HS-5 (cell line): ENCODE measurements at places on chromosomes 11 and 22.

DNA sequence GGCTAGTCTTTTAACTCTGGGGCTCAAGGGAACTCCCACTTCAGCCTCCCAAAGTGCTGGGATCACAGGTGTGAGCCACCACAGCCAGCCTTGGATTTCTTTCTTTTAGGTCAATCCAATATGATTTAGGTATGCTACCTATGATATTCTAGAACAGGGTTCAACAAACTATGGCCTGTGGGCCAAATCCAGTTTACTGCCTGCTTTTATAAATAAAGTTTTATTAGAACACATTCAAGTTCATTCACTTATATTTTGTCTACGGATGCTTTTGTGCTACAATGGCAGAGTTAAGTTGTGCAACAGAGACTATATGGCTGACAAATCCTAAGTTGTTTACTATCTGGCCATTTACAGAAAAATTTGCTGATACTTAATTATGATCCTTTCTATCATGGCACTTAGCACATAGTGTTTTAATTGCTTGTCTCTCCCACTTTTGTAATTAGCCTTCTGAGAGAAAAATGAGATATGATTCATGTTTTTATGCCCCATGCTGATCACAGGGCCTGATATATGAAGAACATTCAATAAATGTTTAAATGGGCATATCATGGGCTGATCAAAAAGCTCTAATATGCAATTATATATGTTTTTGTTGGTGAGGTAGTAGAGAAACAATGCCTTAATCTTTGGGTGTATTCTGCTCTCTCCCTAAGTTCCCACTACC lies 109.6 kb downstream of the STIM1 start:
- no peak for DNase-seq

DNA sequence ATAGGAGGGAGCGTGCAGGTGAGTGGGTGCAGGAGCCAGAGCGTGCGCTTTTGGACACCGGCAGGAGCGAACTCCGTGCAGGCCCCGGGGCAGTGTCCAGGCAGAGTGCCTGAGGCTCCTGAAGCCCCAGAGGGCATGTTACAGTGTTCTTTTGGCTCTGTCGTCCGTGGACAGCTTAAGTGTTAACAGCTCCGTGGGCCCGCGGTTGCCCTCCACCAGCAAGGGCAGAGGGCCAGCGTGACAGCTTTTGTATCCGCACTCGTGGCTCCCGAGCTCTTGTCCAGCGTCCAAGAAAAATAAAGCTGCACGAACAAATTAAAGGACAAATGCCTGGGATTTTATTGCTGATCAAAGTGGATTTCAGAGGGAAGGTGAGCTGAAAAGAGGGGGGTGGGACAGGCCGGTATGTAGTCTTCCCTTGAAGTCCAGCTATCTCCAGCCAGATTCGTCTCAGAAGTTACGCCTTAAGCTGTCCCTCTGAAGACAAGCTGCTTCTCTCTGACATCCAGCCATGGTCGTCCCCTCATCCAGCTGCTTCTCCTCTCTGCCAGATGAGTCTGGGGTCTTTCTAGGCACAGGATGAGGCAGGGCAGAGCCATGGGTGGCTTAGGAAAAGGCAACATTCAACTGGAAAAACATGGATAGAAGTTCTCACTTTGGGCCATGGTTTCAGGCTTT lies 968 bp upstream of the TMEM109 start:
- no peak for DNase-seq

- DNase-seq: no peak
Observed at GRCh38 chr22:44051961-44052360, 27.9 kb downstream of the PARVB start.

DNA sequence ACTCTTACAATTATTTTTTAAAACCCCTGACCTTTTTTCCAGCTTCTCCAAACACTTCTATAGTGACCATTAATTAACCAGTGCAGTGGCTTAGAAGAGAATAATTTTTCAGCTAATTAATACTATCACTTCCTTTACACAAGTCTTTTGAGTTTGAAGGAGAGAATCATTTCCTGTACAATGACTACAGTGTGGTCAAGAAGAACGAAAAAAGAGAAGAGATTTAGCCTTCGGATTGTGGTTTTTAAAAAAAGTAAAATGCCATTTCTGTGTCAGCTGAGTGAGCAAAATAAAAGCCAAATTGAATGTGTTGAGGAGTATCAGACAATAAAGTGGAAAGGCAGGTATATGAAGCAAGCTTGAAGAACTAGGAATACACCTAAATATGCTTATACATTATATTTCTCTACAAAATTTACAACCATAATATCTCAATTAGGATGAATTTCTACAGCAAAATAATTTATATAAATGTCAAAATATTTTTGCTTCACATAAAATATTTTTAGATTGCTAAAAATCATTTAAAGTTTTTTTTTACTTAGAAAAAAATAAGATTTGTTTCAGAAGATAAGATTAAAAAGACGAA lies 1155.2 kb upstream of the CNTN5 start:
- DNase-seq: no peak

DNA sequence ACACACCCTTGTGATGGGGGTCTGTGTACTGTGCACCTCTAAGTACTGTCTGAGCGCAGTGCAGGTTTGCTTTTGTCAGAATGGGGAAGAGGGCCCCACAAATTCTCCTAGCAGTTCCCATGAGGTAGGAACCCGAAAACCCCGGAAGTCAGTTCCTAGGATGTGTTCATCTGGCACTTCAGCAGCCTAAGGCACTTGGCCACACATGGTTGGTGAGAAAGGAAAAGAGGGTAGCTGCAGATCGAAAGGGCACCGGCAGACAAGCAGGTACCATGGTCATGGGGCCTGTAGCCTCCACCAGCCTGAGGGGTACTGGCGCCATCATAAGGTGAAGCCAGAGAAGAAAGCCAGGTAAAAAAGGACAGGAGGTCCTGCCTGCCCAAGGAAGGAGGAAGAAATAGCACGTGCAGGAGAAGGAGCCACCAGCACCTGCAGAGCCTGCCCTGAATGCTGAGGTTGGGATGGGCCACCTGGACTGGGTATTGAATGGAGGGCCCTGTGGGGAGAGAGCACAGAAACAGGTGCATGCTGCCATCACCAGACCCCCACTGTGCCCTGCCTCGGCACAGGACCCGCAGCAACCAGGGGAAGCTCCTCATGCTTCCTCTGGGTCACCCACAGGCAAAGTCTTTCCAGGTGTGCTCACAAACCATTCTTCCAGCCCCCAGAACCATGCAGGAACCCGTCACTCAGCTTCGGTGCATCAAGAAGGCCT lies 8.1 kb upstream of the CASTOR1 start:
- DNase-seq: no peak

GRCh38 chr11:94830722-94831510 lies 62.8 kb downstream of the AMOTL1 start:
- DNase-seq: no peak

GRCh38 chr22:27723158-27723557 lies 78.4 kb downstream of the MN1 start:
- DNase-seq: no peak

DNA sequence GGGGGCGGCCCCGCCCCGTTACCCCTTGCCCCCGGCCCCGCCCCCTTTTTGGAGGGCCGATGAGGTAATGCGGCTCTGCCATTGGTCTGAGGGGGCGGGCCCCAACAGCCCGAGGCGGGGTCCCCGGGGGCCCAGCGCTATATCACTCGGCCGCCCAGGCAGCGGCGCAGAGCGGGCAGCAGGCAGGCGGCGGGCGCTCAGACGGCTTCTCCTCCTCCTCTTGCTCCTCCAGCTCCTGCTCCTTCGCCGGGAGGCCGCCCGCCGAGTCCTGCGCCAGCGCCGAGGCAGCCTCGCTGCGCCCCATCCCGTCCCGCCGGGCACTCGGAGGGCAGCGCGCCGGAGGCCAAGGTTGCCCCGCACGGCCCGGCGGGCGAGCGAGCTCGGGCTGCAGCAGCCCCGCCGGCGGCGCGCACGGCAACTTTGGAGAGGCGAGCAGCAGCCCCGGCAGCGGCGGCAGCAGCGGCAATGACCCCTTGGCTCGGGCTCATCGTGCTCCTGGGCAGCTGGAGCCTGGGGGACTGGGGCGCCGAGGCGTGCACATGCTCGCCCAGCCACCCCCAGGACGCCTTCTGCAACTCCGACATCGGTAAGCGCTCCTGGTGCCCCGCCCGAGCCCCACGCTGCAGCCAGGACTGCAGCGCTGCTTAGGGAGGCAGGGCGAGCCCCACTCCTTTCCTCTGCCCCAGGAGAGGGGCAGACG lies at the start of gene TIMP3:
Gene TIMP3, plus strand, starts transcription at position 169 of the 700 bp plus-strand sequence. Its CDS starts 297 bp downstream, at position 466.
- DNase-seq: no peak

GRCh38 chr11:88292171-88292843 lies 45.2 kb downstream of the CTSC start:
- DNase-seq: peak; percentile 52

DNA sequence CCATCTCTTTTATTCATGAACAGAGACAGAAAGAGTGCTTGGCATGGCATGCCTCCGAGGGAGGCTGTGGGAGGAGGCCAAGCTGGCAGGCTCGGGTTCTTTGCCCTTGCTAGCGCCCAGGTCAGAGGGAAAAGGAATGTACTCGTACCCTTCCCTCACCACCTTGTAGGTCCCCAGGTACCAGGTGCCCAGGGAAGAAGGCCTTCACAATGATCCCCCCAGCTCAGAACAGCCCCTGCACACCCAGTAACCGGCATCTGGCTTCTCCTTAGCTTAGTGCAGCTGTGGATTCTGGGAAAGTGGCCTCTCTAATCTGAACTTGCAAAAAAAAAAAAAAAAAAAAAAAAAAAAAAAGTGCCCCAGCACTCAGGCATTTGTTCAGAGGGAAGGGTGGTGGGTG lies 1.3 kb downstream of the HEPN1 start:
- DNase-seq: no peak

GRCh38 chr11:58028687-58029411 lies 1.9 kb upstream of the OR6Q1 start:
- DNase-seq: no peak

GRCh38 chr11:80441821-80442220 lies 1001.0 kb upstream of the TENM4 start:
- DNase-seq: peak; percentile 40

- no peak for DNase-seq
Observed at GRCh38 chr11:76734456-76735420, 48.4 kb upstream of the TSKU start.

- DNase-seq: no peak
Observed at GRCh38 chr11:108774037-108774730, 109.3 kb downstream of the DDX10 start.

- no peak for DNase-seq
Observed at GRCh38 chr11:10606536-10607208, 38.2 kb upstream of the LYVE1 start.

DNA sequence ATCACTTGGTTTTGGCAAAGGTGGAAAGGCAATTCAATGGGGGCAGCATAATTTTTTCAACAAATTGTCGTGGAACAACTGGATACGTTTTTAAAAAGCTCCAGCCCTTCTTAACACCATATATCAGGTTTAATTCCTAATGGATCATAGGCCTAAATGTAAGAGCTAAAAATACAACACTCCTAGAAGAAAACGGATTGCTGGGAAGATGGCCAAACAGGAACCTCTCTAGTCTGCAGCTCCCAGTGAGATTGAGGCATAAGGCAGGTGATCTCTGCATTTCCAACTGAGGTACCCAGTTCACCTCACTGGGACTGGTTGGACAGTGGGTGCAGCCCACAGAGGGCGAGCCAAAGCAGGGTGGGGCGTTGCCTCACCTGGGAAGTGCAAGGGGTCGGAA lies 32.4 kb upstream of the SCGB1D1 start:
- no peak for DNase-seq

DNA sequence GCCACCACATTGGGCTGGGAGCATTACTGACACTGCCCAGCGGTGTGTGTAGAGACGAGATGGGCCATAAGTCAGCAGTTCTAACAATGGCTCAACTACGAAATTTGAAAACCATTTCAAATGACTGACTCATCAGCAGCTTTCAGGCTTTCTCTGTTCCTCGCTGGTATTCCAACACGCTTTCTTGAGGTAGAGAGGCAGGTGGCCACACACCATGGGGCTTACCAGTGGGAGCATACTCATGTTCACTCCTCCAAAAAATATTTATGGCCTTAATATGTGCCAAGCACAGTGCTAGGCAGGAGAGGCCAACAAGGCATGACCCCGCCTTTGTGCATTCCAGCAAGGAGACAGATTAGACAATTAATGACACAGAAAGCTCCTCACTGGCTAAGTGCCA lies 20.3 kb downstream of the ARFGAP2 start:
- no peak for DNase-seq

- no peak for DNase-seq
Observed at GRCh38 chr22:42626951-42627625, 12.4 kb upstream of the POLDIP3 start.

- no peak for DNase-seq
Observed at GRCh38 chr11:111357150-111358037, 21.7 kb downstream of the POU2AF1 start.

GRCh38 chr22:49321477-49322055 lies 506.1 kb downstream of the BRD1 start:
- DNase-seq: no peak

GRCh38 chr11:15118431-15118830 lies 3.7 kb downstream of the INSC start:
- no peak for DNase-seq

DNA sequence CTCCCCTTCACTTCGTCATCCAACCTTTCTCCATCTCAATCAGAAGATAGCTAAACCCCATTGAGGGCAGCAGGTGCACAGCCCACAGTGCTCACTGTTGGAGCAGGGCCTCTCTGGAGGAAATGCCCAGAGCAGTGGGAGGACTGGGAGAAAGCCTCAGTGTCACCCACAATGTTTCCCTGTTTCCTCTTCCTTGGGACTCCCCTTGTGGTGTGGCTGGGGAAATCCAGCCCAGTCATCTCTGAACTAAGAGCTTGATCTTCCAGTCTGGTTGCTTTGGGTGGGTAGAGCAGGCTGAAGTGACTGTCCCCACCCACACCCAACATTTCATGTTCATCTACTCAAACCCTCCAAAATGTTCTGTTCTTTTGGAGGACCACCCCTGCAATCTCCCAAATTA lies 29.8 kb upstream of the EED start:
- DNase-seq: no peak

- DNase-seq: no peak
Observed at GRCh38 chr22:22928666-22929380, 41.2 kb downstream of the IGLL5 start.

- no peak for DNase-seq
Observed at GRCh38 chr22:37318364-37319109, 36.2 kb downstream of the CYTH4 start.

DNA sequence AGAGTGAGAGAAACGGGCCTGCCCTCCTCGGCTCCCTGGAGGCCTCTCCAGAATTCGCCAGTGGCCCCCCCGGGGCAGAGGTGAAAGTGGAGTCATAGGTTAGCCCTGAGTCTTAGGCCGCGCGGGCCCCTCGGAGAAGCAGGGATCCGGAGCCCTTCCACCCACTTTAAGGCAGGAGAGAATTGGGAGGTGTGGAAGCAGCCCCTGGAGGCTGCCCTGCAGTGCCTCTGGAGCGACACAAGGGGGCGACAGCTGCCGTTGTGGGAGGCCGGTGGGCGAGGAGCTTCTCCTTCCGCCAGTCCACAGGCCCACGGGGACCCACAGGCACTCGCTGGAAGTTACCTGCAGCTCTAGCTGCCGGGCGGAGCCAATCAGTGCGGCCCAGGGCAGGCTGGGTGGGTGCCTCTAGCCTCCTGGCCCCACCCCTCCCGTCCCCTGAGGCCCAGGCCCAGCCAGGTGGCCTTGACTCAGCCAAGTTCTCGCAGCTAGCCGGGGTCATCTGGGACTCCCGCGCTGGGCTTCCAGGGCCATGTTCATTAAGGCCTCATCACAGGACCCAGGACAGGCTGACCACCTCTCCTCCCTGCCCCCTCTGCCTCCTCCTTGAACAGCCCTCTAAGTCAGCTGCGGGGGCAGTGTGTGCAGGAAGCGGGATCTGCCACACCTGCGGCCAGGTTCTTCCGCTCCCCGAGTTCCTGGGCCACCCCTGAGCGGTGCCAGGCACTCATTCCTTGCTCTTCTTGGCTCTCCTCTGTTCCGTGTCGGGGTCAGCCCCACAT lies 5.0 kb downstream of the DGKZ start:
- no peak for DNase-seq

- no peak for DNase-seq
Observed at GRCh38 chr11:86629045-86629706, 43.2 kb downstream of the ME3 start.
